ENCODE measurements at places on chromosomes 5 and 9.

- H3K36me3 ChIP-seq: no peaks in the 10 kb centered on the region
- DNase-seq: peak; percentile 45
- H3K4me1 ChIP-seq: no peaks in the 10 kb centered on the region
- H3K27ac ChIP-seq: no peak overlapping the region
- peak overlapping the region; percentile 95 for H3K4me3 ChIP-seq
These were observed 518 bp downstream of the UBE2B start for GRCh38 chr5:134371834-134372340.

DNA sequence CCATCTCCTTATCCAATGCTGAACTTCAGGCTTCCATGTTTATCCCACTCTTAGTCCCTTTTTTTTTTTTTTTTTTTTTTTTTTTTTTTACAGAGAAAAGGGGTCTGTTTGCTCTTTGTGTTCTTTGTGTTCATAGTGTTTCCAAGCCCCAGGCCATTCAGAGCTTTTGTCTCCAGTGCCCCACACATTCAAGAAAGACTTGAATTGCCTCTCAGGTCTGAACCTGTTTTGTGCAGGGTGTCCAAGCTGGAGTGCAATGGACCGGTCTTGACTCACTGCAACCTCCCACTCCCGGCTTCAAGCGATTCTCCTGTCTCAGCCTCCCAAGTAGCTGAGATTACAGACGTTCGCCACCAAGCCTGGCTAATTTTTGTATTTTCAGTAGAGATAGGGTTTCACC, 191.2 kb downstream of the PALM2AKAP2 start:
- no peak overlapping the region for H3K4me3 ChIP-seq
- no peaks in the 10 kb centered on the region for H3K4me1 ChIP-seq
- no peak overlapping the region for H3K27ac ChIP-seq
- H3K27me3 ChIP-seq: no peaks in the 10 kb centered on the region
- H3K36me3 ChIP-seq: no peaks in the 10 kb centered on the region

- DNase-seq: no peak
- peaks cover 2% of the 10 kb centered on the region for H3K27me3 ChIP-seq
- peak overlapping the region; percentile 88 for H3K4me3 ChIP-seq
- H3K36me3 ChIP-seq: no peaks in the 10 kb centered on the region
These were observed 1.0 kb downstream of the ANKH start for GRCh38 chr5:14870337-14871213.

DNA sequence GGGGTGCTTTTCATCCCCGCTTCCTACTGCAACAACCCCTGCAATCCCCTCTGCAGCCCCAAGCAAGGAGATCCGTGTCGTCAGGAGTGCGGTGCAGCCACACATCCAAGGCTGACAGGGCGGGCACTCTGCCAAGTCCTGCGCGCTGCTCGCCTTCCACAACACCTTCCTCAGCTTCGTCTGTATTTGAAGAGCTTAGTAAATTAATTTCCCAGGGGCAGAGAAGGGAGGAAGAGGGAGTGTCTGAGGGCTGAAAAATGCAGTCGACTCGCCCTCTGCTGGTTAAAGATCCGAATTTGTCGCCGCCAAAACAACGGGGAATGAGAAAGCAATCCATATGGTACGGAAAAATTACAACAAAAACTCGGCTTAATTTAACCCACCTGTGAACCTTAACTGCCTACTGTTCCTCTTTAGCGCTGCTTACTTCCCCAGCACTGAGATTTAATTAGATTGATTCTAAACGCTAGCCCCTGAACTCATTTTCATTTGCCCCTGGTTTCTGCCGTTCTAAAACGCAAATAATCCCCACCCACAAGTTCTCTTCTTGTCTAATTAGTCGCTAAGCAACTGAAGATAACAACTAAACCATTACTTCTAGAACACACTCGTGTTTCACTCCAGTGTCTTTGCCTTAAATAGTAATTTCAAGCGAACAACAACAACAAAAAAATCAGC, 10.9 kb upstream of the PCDHB1 start:
- peak; percentile 60 for DNase-seq
- H3K36me3 ChIP-seq: no peaks in the 10 kb centered on the region
- H3K4me1 ChIP-seq: no peaks in the 10 kb centered on the region
- H3K27me3 ChIP-seq: no peaks in the 10 kb centered on the region

DNA sequence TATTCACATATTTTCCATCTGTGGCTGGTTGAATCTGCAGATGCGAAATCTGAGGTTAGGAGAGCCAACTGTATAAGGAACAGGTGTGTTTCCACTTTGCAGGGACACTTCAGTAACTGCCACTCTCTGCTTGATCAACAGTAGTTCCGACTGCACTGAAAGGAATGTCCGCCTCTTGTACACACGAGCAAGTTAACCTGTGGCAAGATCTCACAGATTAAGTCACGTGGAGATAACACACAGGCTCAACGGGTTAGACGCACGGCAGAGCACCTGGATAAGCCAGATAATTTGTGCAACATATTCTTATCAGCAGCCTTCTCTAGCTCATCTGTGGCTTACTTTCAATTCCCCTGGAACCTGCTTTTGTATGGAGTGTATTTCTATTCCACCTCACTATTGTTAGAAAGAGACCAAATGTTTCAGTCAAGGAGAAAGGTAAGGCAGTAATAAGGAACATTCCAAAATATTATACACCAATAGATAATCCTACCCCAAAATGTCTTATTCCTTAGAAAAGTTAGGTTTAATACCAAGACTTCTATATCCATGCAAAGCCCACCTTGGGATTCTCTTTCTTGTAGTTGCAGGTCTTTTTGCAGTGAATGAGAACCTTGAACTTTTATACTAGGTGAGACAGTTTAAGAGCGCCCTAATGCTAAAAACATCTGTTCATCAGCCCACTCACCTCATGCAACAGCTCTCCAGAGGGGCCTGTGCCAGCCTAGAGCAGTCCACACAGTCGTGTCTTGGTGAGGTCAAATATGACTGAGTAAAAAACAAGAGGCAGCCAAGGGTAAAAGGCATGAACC, 6.5 kb upstream of the C9 start:
- no peak overlapping the region for H3K4me3 ChIP-seq
- no peak for DNase-seq
- no peaks in the 10 kb centered on the region for H3K4me1 ChIP-seq
- H3K27me3 ChIP-seq: no peaks in the 10 kb centered on the region

GRCh38 chr5:149089796-149090195, 26.9 kb upstream of the SH3TC2 start:
- H3K27me3 ChIP-seq: 0 out of 2 replicates have a peak, but pooled peaks cover 1% of the 10 kb centered on the region
- DNase-seq: no peak
- no peaks in the 10 kb centered on the region for H3K36me3 ChIP-seq
- no peak overlapping the region for H3K4me3 ChIP-seq
- no peaks in the 10 kb centered on the region for H3K4me1 ChIP-seq

GRCh38 chr5:69136293-69136692, 30.7 kb upstream of the CCNB1 start:
- no peak overlapping the region for H3K27ac ChIP-seq
- peaks cover 3% of the 10 kb centered on the region for H3K4me1 ChIP-seq
- H3K4me3 ChIP-seq: no peak overlapping the region
- H3K36me3 ChIP-seq: no peaks in the 10 kb centered on the region

DNA sequence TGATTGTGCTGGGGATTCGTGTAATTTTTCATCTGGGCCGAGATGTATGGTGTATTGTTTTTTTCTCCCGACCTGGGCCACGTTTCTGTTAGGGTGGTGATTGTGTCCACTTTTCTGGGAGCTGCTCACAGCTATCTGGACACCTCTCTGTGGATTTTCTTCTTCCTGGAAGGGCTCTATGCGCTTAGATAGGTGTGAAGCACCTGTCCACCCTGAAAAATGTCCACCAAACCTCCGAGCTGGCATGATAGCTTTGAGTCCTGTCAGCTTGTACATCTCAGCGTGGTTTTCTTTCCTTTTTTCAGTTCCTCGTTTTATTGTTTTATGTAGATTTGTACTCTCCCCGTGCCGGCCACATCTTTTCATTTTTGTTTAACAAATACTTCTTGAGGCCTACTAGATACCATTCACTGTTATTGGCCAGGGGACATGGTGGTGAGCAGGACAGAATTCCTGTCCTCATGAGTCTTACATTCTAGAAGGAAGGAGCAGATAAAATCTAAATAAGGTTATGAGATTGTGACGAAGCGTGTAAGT, 1.1 kb downstream of the UGCG start:
- no peak for DNase-seq
- H3K4me3 ChIP-seq: peak overlapping the region; percentile 81
- no peak overlapping the region for H3K27ac ChIP-seq
- no peaks in the 10 kb centered on the region for H3K36me3 ChIP-seq

- no peak overlapping the region for H3K4me3 ChIP-seq
- no peaks in the 10 kb centered on the region for H3K27me3 ChIP-seq
These were observed 269.9 kb upstream of the PAPPA start for GRCh38 chr9:115883467-115884329.

- H3K27me3 ChIP-seq: no peaks in the 10 kb centered on the region
- DNase-seq: no peak
- no peak overlapping the region for H3K27ac ChIP-seq
- H3K4me3 ChIP-seq: no peak overlapping the region
These were observed 129.7 kb upstream of the PDE4D start for GRCh38 chr5:60023255-60023654.

DNA sequence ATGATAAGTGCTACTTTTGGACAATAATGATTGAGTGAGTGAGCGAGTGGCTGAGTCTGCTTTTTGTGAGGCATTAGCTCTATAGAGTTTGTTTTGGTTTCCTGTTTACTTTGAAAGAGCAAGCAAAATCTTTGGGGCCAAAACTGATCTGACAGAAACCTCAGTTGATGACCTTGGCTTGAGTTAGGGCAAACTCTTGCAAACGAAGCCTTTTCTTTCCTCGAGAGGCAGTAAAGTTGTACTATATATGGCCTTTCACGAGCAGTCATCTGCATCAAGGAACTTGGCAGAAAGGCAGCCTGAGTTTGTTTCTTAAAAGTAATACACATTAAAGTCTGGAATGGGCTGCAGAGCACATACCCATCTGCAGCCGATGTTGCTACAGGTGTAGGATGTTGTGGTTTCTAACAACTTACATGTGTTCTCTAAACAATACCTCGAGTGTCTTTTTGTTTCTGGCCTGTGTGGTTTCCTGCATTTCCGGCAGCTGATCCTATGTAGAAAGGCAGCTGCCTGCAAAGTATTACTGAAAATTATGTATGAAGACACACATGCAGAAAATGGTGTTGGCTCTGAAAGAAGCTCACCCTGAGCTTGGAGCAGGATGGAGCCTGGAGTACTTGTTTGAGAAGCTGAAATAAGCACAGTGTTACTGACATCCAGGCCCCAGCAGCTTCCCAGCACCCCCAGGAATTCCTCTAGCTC, 60.8 kb downstream of the FOXD1 start:
- no peak for DNase-seq
- H3K36me3 ChIP-seq: no peaks in the 10 kb centered on the region
- H3K27me3 ChIP-seq: no peaks in the 10 kb centered on the region
- H3K4me3 ChIP-seq: no peak overlapping the region
- H3K4me1 ChIP-seq: no peaks in the 10 kb centered on the region

DNA sequence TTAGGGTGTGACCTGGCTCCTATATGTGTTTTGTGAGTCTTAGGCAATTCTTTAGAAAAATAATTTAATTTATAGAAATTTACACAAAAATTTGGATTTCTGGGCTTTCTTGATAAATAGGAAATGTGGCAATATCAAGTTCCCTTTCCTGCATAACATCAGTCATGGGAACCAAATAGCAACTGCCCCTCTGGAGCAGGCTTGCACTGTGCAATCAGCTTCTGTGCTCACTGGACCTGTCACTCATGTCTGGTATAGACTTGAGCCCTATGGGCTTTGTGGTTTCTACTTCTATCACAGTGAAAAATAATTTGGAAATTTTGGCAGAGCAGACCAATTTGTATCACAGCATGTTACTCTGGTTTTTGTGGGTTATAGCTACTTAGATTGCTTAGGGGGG, 131.7 kb downstream of the ADGRV1 start:
- H3K27me3 ChIP-seq: no peaks in the 10 kb centered on the region
- H3K36me3 ChIP-seq: peaks cover 10% of the 10 kb centered on the region
- no peaks in the 10 kb centered on the region for H3K4me1 ChIP-seq
- no peak overlapping the region for H3K27ac ChIP-seq
- H3K4me3 ChIP-seq: no peak overlapping the region

DNA sequence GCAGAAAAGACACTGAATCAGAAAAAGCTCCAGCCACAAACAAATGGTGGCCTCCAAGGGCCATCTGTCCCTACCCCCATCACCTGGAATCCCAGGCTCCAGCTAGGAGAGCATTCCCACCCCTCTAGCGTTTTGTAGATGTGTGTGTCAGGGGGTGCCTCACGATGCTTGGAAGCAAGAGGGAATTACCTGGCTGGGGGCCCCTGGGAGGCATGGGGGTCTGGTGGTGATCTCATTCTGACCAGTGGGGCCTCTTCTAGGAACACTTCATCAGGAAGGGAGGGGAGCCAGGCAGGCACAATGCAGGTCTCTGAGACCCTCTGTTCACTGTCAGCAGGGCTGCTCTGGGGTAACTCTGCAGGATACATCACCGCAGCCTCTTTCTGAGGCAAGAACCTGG, 6.0 kb downstream of the SHROOM1 start:
- H3K4me1 ChIP-seq: peaks cover 4% of the 10 kb centered on the region
- no peaks in the 10 kb centered on the region for H3K36me3 ChIP-seq
- H3K27me3 ChIP-seq: peaks cover 19% of the 10 kb centered on the region
- DNase-seq: no peak

DNA sequence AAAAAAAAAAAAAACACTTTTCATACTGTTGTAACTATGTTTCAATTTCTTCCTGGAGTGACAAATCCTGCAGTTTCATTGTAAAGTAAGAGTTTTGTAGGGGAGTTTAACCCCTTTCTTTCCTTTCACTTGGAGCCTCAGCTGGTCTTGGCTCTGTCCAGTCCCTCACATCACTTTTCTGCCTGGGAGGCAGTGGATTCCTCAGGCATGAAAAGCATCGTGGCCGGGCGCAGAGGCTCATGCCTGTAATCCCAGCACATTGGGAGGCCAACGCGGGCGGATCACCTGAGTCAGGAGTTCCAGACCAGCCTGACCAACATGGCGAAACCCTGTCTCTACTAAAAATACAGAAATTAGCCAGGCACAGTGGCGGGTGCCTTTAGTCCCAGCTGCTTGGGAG, 45.6 kb upstream of the MYO10 start:
- no peaks in the 10 kb centered on the region for H3K27me3 ChIP-seq
- H3K27ac ChIP-seq: no peak overlapping the region
- no peak overlapping the region for H3K4me3 ChIP-seq
- DNase-seq: no peak
- H3K4me1 ChIP-seq: peaks cover 2% of the 10 kb centered on the region
- no peaks in the 10 kb centered on the region for H3K36me3 ChIP-seq

- no peaks in the 10 kb centered on the region for H3K27me3 ChIP-seq
- H3K4me3 ChIP-seq: no peak overlapping the region
- no peak overlapping the region for H3K27ac ChIP-seq
- no peak for DNase-seq
- H3K36me3 ChIP-seq: no peaks in the 10 kb centered on the region
These were observed 9.8 kb downstream of the TNIP1 start for GRCh38 chr5:151071021-151071420.

Measured in iPS DF 6.9 (cell line).